ENCODE measurements at places on chromosomes 2 and 18.

- no peak for DNase-seq
Measured at GRCh38 chr2:101781791-101782426, 84.4 kb downstream of the MAP4K4 start.

GRCh38 chr2:234363011-234363487, 133.8 kb downstream of the ARL4C start:
- DNase-seq, result no peak

DNA sequence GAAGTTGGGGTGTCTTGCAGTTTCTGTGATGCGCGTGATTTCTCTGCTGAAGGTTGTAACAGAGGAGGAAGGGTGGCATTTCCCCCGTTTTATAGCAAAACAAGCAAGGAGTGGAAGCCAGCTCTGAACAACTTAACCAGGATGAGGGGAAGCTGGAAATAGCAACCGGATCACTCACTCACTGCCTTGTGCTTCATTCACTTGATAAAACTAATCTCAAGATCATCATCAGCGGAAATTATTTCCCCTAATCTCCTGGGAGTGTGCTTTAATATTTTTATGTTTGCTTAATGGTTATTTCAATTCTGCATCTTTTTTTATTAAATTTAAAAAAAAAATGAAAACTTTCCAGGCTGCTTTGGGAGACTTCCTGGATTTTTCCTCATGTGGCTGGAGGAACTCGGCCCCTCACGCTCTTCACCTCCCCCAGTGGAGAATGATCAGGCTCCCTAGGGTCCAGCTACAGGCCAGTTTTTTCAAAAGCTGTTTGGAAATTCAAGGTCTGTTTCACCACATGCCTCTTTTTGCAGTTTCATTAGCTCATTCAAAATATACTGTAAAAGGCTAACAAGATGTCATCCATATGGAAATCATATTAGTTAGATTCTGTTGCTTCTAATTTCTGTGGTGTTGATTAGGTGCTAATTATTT, 31.7 kb downstream of the CABLES1 start:
- DNase-seq, result no peak

- DNase-seq, result no peak
Measured at GRCh38 chr2:62410926-62411456, 95.0 kb downstream of the TMEM17 start.

DNA sequence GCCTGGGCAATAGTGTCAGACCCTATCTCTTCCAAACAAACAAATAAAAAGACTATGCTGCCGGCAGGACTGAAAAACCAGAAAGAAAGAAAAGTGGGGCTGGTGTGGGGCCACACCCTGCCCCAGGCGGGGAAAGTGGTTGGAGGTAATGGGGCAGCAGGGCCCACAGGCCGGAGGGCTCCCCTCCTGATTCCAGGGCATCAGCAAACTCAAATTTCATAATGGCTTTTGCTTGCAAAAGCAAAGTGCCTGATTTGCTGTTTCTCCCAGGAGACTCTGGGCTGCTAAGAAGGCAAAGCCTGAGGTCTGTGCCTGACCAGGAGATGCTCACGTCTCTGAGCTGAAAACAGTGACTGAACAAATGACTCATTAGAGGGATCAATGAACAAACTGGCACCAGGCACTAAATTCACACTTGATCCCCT, 121.9 kb downstream of the HDAC4 start:
- no peak for DNase-seq

GRCh38 chr2:120600335-120600734, 135.3 kb upstream of the GLI2 start:
- DNase-seq, result no peak

- no peak for DNase-seq
Measured at GRCh38 chr2:53234548-53234903, 533.1 kb upstream of the CHAC2 start.

- DNase-seq, result no peak
Measured at GRCh38 chr2:11530864-11531465, 2.9 kb upstream of the GREB1 start.

DNA sequence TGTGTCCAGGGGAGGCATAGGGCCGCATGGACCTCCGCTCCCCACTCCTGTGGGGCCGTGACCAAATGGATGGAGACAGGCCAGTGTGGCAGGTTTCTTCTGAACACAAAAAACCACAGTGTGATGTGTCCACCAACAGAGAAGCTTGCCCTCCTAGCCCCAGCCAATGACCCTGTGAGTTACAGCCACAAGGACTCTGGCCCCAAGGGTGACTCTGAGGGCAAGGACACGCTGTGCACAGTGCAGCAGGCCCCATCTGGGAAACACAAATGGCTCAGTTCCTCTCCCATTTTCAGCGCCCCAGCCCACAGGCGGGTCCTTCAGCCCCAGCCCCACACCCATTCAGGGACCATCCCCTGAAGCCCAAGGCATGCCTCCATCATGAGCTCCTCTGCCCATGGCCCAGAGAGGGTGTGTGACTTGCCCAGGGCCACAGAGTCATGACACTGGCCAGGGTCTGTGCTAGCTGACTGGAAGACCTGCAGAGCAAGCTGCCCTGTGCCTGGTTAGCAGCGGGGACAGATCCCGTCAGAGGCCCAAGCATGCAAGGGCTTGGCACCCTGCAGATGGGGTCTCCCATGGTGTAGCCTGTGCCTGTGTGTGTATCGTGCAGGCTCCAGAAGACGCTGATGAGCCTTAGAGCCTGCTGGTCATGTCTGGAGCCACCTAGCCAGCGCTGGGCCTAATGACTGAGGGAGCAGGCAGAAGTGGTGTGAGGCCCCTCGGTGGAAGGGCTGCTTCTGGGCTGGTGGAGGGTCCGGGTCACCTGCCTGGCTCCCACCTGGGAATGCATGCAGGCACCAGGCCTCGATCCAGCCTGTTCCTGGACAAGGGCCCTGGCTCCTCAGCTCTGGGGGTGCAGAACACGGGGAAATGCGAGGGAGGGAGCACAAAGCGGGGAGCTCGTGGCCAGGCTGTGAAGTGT, 47.7 kb downstream of the HS6ST1 start:
- no peak for DNase-seq

DNA sequence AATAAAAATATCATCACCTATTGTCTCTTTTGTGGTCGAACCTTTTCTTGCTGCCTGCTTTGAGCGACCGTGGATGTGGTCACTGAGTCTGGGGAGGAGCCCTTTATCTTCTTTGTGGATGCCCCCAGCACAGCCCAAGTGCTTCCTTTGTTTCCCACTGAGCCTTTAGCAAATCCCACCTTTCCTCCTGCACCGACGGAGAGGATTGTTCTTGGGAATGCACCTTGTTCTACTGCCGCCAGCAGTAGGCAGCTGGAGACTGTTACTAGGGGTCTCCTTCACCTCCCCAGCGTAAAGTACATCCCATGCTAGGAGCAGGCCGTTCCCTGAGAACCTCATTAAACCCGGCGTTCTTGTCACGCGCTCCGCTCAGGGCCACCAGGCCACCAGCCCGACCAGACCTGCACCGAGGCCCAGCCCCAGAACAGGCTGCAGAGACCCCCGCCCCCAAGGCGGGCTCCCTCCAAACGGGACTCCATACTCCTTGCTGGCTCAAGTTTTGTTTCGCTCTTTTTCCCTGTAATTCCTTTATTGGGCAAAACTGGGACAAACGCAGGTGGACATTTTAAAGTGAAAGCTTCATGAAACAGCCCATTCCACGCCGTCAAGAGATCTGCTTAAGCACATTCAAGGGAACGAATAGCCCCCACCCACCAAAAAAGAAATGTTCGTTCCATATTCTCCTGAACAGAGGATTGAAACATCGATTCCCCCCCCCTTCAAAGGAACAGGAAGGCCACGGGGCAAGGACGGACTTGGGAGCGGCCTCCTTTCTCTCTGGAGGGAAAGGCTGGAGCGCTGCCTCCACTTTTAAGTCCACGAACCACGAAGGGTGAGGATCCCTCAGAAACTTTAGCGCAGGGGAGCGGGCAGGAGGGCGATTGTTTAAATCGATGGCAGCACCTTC, 1.1 kb upstream of the MAT2A start:
- peak; percentile 67 for DNase-seq

GRCh38 chr2:8176887-8177286, 505.0 kb upstream of the ID2 start:
- no peak for DNase-seq

DNA sequence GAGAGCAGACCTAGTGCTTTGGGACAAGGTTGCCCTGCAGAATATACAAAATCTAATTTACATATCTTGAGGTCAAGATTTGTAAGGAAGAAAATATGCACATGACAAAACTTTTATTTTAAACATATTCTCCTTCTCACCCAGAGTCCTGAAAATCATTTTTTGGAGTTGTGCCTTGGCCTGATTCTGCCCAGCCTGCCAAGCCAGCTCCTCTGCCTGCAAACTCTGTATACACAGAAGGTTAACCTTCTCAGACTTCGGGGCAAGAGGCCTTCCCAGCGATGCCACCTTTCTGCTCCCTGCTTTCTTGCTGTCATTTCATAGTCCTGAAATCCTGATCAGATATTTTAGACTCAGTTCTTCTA, 95.8 kb upstream of the CAVIN2 start:
- no peak for DNase-seq

- no peak for DNase-seq
Measured at GRCh38 chr2:191749181-191749540, 71.2 kb downstream of the NABP1 start.

DNA sequence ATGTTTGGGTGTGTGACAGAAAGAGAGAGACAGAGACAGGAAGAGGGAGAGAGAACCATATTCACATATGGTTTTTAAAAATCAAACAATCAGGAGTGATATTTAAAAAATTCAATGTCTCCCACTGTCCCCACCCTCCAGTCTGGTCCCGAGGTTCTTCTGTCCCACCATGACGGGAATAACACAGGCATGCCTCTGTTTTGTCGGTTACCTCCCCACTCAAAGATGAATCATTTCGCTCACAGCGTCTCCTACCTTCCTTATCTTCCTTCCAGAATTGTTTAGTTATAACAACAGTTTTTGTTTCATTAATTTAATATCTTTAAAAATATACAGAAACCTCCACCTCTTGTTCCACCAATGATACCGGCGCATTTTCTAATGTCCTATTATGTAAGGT, 113.0 kb downstream of the KCNF1 start:
- DNase-seq, result no peak

- DNase-seq, result no peak
Measured at GRCh38 chr18:65968239-65969004, 217.6 kb downstream of the CDH7 start.

- DNase-seq, result no peak
Measured at GRCh38 chr2:223626716-223627115, 24.6 kb upstream of the SCG2 start.

GRCh38 chr2:118197011-118197675, 108.9 kb downstream of the INSIG2 start:
- no peak for DNase-seq

DNA sequence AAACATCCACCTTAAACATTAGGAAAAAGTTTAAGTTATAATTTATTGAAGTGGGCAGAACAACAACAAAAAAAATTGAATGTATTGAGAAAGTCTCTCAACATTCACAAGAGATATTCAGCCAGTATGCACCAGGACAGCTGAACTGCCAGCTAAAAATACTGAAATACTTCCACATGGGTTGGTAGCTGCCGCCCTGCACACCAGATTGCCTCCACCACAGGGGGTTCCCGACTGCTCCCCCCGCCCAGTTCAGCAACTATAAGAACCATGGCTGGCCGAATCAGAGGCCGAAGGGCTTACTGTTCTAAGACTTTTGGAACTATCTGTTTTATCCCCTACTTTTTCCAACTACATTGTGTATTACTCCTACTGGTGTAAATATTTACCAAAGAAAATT, 150.0 kb upstream of the LRP1B start:
- no peak for DNase-seq

- DNase-seq, result no peak
Measured at GRCh38 chr2:132559921-132560320, 110.1 kb downstream of the LYPD1 start.

DNA sequence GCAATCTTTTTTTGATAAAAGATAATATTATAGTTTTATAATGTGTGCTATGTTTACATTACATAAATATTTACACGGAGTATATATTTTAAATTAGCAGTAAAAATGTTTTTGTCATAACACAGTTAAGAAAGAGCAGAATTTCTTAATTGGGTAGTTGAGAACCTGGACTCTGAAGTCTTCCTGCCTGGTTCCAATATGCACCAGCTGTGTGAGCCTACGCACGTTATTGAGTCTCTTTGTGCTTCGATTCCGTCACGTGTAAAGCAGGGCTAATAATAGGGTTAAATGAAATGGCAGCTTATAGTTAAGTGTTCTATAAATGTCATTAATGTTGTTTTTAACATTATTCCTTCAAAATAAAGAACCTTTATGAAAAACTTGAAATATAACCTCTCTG, 1.2 kb upstream of the CCDC88A start:
- no peak for DNase-seq

- no peak for DNase-seq
Measured at GRCh38 chr2:68193144-68193543, 35.5 kb downstream of the PNO1 start.

GRCh38 chr2:151947813-151948165, 119.6 kb upstream of the ARL5A start:
- no peak for DNase-seq

GRCh38 chr2:174004905-174005605, 39.9 kb upstream of the SP3 start:
- peak; percentile 35 for DNase-seq

All from activated T-cell treated with anti-CD3 and anti-CD28 coated beads, Interleukin-2, amount 50 U/mL, for 48 hours (primary cell).